Activated naive CD4-positive, alpha-beta T cell treated with anti-CD3 and anti-CD28 coated beads for 36 hours (primary cell): ENCODE measurements at places on chromosomes 5 and 9. TPM values are rescaled to one million over a fixed set of nuclear protein-coding genes. Genes with fewer than 3 reads are reported as not detected.

DNA sequence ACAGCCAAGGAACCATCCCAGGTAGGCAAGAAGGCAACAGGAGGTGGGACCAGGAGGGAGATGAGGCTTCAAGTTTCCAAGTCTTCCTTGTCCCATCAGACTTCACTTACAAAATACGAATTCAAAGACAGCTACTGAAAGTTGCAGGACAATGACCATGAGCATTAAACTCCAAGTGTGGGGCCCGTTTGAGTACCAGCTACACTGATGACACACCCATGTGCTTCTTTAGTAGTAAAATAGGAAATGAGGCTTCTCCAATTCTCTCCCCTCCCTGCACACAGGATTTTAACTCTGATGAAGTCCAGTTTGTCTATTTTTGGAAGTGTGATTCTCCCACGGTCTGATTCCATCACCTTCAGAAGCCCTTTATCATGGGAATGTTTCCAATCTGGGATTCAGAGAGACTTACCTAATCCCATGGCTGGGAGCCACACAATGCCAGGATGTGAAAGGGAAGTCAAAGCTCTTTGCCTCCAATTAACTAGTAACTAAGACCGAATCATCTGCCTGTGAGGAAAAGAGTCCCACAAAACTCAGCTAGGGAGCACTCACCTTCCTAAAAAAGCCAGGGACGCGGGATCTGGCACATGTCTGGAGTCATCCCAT lies 222.8 kb upstream of the MSX2 start:
- H3K27ac ChIP-seq: no peak overlapping the region
- no peaks in the 10 kb centered on the region for H3K4me1 ChIP-seq
- no peak overlapping the region for H3K4me3 ChIP-seq
- peaks cover 10% of the 10 kb centered on the region for H3K27me3 ChIP-seq
- H3K36me3 ChIP-seq: no peaks in the 10 kb centered on the region

DNA sequence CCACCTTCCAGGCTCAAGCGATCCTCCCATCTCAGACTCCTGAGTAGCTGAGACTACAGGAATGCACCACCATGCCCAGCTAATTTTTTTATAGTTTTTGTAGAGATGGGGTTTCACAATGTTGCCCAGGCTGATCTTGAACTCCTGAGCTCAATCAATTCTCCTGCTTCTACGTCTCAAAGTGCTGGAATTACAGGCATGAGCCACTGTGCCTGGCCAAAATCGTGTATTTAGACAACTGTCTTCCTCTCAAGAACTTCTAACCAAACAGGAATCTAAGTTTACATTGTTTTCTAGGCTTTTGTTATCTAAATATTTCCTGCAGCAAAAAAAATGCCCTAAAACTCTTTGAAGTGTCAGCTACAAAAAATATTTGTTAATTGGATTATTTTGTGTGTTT lies 78.8 kb downstream of the NLN start:
- no peaks in the 10 kb centered on the region for H3K27me3 ChIP-seq
- H3K36me3 ChIP-seq: peaks cover 45% of the 10 kb centered on the region
- no peak overlapping the region for H3K27ac ChIP-seq
- no peak for DNase-seq
- H3K4me3 ChIP-seq: no peak overlapping the region

- H3K27ac ChIP-seq: no peak overlapping the region
- peaks cover 7% of the 10 kb centered on the region for H3K4me1 ChIP-seq
- no peaks in the 10 kb centered on the region for H3K36me3 ChIP-seq
- H3K4me3 ChIP-seq: no peak overlapping the region
Measured at GRCh38 chr5:176611435-176611834, 1.5 kb upstream of the GPRIN1 start.

- no peaks in the 10 kb centered on the region for H3K4me1 ChIP-seq
- H3K27me3 ChIP-seq: peaks cover 3% of the 10 kb centered on the region
- H3K36me3 ChIP-seq: no peaks in the 10 kb centered on the region
- no peak overlapping the region for H3K27ac ChIP-seq
- no peak for DNase-seq
Measured at GRCh38 chr5:33736510-33736909, 155.3 kb downstream of the ADAMTS12 start.

GRCh38 chr5:149037817-149038216 lies 25.0 kb downstream of the SH3TC2 start:
- no peaks in the 10 kb centered on the region for H3K36me3 ChIP-seq
- H3K4me1 ChIP-seq: peaks cover 24% of the 10 kb centered on the region
- no peaks in the 10 kb centered on the region for H3K27me3 ChIP-seq
- H3K4me3 ChIP-seq: no peak overlapping the region

DNA sequence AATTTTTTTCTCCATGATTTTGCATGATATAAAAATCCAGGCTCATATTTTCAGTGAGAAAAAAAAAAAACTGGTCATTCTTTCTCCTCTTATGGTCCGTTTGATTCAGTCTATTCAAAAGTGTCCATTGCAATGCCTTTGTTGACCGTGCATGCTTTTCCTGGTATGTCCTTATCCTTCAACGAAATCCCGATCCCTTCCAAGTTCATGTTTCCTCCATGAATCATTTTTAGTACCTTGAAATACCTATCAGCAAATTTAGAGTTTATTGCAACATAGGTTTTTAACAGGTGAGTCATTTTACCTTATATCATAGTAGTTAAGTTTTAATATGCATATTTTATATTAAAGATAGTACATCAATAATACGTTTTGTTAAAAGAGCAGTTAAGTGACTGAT lies 773.8 kb upstream of the CHD1 start:
- no peak for DNase-seq
- no peaks in the 10 kb centered on the region for H3K4me1 ChIP-seq
- H3K27ac ChIP-seq: no peak overlapping the region
- H3K27me3 ChIP-seq: no peaks in the 10 kb centered on the region
- no peak overlapping the region for H3K4me3 ChIP-seq

DNA sequence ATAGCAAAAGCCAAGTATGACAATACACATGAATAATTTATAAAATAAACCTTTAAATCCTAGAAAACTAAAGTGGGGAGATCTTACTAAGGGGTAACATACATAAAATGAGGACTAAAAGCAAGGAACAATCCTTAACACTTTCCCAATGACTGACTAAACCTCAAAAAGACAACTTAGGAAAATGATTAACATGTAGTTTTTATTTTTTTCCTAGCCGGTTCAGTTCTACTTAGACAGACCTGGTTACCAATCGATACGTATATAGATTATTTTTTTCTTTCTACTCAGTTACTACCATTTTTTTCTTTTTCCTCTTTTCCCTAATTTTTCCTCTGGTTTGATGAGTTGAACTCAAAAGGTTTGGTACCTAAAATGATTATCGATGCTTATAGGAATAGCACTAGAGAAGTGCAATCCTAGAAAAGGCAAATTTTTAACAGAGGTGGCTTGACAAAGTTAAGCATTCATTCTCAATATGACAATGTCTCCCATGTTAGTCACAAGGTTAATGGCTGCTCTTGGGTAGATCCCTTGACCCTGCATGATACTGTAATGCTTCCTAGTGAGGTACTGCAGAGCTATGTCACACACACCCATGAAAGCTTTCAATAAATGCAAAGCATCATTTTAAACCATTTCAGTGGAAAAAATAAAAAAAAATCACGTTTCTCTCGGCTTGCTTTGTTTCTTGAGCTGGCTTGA lies 41.5 kb downstream of the FBXO4 start:
- no peak overlapping the region for H3K4me3 ChIP-seq
- H3K36me3 ChIP-seq: no peaks in the 10 kb centered on the region
- H3K4me1 ChIP-seq: no peaks in the 10 kb centered on the region
- DNase-seq: no peak
- no peak overlapping the region for H3K27ac ChIP-seq
- peaks cover 11% of the 10 kb centered on the region for H3K27me3 ChIP-seq

SPATA6L gene
- total RNA-seq: 1.4 TPM

BAAT gene
- total RNA-seq: not detected
